D721Med (cell line): ENCODE measurements at places on chromosomes 7 and 10.

- peak; percentile 77 for DNase-seq
Observed at GRCh38 chr7:128209229-128210035, 31.6 kb upstream of the LEP start.

GRCh38 chr10:93165367-93165766 is 91.7 kb downstream of the CYP26A1 start:
- no peak for DNase-seq

DNA sequence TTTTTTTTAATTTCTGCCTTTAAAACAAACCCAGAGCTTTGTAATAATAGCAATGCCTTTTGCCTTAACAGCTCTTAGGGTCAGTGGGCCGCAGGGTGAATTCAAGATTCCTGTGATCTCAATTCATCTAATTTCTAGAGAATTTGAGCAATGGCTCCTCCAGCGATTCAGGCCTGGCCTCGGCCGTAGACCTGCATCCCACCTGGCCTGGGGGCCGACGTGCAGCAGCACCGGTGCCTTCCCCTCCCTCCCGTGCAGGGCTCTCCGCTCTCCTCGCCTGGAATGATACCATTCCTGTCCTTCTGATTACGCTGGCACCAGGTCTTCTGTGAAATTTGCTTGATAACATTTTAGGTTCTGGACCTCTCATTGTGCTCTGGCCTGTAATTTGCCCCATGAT is 172.5 kb downstream of the ADARB2 start:
- no peak for DNase-seq

DNA sequence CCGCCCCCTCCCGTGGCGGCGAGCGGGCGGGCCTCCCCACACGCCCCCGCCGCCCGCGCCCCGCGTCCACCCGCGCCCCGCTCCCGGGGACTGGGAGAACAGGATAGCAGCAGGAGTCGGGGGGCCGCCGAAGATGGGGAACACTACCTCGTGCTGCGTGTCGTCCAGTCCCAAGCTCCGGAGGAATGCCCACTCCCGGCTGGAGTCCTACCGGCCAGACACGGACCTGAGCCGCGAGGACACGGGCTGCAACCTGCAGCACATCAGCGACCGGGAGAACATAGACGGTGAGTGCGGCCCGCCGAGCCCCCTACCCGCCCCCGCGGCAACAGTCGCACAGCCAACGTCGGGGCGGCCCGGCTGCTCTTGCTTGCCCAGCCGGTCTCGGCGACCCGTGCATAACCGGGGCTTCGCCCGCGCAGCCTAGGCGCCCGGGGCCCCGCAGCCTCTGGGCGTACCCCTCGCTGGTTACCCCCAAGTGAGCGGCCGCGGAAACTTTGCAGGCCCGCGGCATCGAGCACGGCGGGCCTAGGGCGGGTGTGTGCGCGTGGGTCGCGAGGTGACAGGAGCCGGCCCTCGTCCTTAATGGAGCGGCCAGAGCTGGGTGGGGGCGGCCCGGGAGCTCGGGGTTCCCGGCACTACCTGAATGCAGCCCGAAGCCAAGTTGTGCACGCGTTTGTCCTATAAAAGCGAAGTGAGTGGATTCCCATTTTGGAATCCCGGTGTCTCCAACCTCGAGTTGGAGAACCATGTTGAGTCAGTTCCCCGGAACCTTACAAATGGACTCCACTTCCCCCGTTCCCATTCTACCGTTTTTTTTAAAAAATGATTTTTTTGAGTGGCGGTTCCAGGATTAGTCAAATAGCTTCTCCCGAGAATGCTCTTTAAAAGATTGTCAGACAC is 863 bp downstream of the CCNY start:
- DNase-seq: no peak

GRCh38 chr10:75506930-75507329 is 75.5 kb downstream of the LRMDA start:
- DNase-seq: no peak
